ENCODE measurements at places on chromosomes 2 and 18.

GRCh38 chr2:29108225-29108624 lies 7.0 kb upstream of the CLIP4 start:
- DNase-seq: no peak

DNA sequence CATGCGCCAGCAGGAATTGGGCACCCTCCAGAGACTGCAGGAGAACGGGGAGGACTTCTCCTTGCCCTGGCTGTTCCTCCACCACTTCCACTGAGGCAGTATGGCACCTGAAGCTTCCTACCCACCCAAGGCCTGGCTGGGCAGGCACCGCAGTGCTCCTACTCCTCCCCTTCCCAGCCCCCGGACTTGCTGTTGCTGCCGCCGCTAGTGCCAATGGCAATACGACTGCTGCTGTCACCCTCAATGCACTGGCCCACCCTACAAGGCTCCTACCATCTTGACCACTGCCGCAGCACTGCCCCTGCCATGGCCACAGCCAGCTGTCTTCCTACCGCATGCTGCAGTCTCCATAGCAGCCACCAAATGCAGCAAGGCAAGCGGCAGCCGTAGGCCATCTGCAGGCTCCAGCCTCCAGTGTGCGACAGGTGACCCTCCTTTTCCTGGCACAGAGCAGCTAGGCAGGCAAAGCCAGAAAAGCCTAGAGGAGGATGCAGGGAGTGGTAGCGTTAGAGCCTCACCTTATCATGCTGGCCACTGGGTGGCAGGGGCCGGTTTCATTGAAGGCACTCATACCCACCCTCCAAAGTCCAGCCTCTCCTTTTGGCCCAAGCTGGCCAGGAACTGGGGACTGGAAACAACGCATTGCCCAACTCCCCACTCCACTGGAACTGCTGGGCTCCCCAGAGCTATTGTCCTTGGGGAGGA lies 47.4 kb upstream of the ANKRD62 start:
- no peak for DNase-seq

DNA sequence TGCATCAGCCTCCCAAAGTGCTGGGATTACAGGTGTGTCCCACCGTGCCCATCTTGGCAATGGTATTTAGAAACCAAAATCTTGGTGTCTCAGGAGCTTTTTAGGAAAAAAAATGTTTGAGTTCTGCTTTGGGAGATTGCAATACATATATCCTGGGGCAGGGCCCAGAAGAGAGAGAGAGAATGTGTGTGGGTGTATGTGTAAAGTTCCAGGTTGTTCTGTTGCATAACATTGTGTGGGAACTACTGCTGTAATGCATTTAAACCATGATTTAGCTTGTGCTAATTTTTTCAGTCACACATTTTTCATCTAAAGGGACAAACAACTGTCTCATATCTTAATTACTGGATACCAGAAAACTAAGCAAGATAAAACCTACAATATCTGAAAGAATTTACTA lies 70.8 kb upstream of the NABP1 start:
- DNase-seq: no peak

DNA sequence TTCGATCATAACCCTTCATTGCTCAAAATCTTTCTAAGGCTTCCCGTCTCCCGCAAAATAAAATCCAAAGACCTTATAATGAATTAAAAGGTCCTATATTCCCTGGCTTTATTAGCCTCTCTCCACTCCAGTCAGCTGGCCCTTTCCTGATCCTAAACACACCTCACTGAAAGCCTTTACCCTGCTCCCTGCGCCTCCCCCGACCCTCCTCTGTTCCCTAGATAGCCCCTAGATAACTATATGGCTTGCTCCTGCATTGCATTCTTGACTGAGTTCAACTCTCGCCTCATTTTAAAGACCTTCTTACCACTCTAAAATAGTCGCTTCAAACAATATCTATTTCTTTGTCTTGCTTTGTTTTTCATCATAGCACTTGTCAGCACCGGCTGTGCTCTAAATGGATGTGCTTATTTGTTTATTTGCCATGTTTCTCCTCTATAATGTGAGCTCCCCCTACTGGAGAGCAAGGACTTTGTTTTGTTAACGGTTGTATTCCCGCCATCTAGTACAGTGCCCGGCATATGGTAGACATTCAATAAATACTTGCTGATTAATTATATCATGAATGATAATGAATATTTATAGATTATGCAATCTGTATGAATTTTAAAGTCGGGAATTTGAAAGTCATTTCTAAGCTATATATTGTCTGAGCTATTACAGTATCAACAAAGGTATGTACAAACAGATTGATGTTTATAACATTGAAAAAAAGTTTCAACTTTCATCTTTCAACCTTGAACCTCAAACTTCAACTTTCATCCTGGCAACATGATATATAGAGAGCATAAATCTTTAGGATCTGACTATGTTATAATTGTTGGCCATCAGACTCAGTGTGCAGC lies 32.4 kb upstream of the VIT start:
- peak; percentile 43 for DNase-seq

GRCh38 chr2:206556357-206556949 lies 85.8 kb upstream of the FAM237A start:
- DNase-seq: no peak

- peak; percentile 57 for DNase-seq
These were observed 43.5 kb downstream of the FBLN7 start for GRCh38 chr2:112181571-112182290.

GRCh38 chr2:14194233-14194632 lies 438.3 kb upstream of the LRATD1 start:
- no peak for DNase-seq

DNA sequence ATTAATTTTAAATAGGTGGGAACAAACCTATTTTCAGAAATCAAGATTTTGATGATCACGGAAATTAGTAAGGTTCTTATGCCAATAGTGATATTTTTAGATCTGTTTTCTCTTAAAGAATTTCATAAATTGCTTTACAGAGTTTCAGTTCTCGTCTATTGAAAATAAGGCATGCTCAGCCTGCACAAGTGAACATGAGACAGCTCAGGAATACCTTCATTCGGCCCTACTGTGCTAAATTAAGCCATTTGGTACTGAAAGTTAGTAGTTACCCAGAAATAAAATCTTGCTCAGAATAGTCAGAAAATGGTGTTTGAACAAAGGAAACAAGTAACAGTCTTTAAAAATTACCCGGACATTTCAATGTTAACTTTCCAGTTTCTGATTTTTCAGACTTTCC lies 60.4 kb downstream of the DLGAP1 start:
- DNase-seq: no peak

DNA sequence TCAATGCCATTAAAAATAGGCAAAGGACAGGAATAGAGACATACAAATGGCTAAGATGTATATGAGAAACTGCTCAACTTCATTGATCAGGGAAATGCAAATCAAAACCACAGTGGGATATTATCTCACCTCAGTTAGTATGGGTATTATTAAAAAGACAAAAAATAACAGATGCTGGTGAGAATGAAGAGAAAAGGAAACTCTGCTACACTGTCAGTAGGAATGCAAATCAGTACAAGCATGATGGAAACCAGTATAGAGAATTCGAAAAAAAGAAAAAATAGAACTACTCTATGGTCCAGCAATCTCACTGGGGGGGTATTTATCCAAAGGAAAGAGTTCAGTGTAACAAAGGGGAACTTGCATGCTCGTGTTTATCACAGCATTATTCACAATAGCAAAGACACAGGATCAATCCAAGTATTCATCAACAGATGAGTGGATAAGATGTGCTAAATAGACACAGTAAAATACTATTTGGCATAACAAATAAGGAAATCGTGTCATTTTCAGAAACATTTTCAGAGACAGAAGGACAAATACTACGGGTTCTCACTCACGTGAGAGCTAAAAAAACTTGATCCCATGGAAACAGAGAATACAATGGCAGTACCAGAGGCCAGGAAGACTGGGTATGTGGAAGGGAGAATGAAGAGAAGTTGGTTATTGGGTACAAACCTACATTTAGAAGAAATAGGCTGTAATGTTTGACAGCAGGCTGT lies 60.6 kb downstream of the CCDC74A start:
- DNase-seq: no peak

DNA sequence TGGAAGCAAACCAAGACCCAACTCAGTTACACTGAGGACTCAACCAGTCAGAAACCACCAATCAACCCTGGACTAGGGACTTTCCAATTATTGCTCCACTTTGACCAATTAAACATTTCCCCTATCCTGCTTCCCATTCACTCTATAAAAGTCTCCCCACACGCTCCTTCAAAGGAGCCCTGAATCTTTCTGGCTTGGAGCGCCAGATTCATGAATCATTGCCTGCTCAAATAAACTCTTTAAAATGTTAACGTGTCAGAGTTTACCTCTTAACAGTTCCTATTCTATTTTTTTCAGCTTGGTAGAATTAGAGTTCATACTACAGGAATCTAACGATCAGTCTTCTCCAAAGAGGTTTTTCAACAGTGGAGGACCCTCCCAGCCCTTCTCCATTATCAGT lies 20.7 kb upstream of the SULT1C2 start:
- DNase-seq: no peak

- no peak for DNase-seq
These were observed 71.2 kb downstream of the PLB1 start for GRCh38 chr2:28567061-28567471.

DNA sequence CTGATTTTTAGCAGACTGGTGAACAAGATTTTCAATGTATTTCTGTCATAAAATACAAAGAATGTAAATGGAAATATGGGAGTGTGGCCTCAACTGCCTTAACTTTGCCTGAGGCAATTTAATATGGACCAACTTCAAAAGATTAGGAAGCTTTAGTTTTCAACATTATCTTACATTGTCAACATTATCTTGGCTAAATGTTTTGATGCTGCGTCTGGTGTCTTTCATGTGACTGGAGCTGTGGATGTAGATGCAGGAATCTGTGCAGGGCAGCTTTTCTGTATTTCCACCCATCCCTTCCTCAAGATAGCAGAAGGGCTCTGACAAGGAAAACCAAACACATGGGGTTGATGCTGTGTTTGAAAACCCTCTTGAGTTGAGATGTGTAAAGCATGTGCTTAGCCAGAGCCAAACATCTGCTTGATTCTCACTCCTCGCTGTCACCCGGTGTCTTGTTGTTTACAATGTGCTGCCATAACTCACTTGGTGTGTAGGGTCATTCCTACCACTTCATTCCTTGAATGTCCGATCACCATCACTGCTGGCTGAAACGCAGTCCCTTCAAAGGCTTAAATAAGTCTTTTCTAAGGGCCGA lies 33.0 kb downstream of the COPS8 start:
- no peak for DNase-seq

GRCh38 chr2:134869946-134870736 lies 31.7 kb downstream of the ACMSD start:
- no peak for DNase-seq

Data from ELF-1 (cell line).